Neural crest cell (in vitro differentiated cells): ENCODE measurements at places on chromosomes 3 and 15. TPM values are rescaled to one million over a fixed set of nuclear protein-coding genes. Genes with fewer than 3 reads are reported as not detected.

- no peak overlapping the region for H3K27ac ChIP-seq
- no peaks in the 10 kb centered on the region for H3K36me3 ChIP-seq
- no peaks in the 10 kb centered on the region for H3K4me1 ChIP-seq
- DNase-seq, result no peak
- H3K4me3 ChIP-seq, result no peak overlapping the region
These were observed 74.7 kb downstream of the MAGI1 start for GRCh38 chr3:65963787-65964677.

DNA sequence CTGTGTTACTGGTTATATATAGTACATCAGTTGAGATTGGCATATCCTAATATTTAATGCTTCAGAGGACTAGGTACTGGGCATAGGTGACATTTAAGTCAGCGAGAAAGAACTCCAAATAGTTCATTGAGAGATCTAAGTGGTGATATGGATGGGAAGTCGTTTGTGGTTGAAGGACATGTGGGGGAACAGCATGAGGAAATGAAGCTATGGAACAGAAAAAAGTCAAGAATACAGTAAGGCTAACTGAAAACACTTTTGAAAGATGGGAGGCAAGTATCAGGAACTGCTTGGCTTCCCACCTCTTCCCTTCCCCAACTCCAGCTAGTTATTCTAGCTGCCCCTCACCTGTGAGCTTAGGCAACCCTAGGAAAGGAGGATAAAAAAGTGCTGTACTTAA is 3.7 kb upstream of the MYO5A start:
- no peak overlapping the region for H3K27ac ChIP-seq
- peaks cover 15% of the 10 kb centered on the region for H3K4me1 ChIP-seq
- H3K36me3 ChIP-seq, result no peaks in the 10 kb centered on the region

GRCh38 chr3:171944118-171945016 is 95.0 kb upstream of the FNDC3B start:
- H3K4me3 ChIP-seq, result no peak overlapping the region
- no peak overlapping the region for H3K27ac ChIP-seq
- H3K36me3 ChIP-seq, result peaks cover 9% of the 10 kb centered on the region
- H3K4me1 ChIP-seq, result peaks cover 29% of the 10 kb centered on the region

DNA sequence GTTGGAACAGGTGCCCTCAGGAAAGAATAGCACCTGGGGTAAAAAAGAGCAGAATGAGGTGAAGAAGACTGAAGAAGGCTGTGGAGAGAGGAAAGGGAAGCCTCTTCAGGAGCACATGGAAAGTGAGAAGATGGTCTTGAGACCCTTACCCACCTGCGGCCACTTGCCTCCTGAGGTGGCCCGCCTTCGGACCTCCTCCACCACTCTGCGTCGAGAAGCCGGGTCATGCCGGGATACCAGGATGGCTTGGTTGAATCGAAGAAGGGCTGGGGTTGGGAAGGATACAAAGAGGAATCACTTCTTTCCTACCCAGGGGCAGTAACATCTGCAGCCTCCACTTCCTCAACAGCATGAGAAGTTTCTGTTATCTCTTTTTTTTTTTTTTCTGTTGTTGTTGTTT is 3.0 kb downstream of the LPCAT4 start:
- H3K27me3 ChIP-seq, result no peaks in the 10 kb centered on the region
- no peak overlapping the region for H3K4me3 ChIP-seq
- DNase-seq, result no peak
- H3K27ac ChIP-seq, result no peak overlapping the region
- peaks cover 2% of the 10 kb centered on the region for H3K36me3 ChIP-seq
- H3K4me1 ChIP-seq, result peaks cover 19% of the 10 kb centered on the region

DNA sequence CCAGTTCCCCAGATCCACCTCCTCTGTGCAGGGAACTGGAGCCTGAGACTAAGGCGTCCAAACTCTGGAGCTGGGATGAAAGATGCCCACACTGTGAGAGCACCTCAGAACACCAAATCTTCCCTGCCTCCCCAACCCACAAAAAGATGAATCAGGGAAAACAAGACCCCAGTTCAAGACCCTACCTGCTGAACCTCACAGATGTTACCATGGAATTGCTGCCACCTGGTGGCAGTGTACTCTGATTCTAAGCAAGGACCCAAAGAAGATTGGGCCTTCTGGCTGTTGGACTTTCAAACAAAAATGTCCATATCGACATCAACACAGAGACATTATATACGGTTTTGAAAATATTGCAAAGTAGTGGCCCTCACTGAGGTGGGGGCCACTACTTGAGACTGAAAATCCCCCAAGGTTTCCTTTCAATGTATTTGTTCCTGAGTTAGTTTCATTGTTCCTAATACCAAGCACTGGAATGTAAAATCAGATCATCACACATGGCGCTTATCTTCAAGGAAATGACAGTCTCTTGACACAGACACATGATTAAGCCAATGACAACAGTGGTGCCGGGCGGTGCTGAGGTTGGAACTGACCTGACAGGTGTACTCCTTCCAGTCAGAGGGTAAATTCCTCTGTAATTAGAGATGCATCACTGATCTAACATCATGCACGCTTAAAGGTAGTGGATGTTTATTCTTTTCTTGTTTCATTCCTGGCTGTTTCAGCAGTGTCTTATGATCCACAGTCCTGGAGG is 67.6 kb downstream of the SLC6A11 start:
- peak; percentile 30 for DNase-seq
- H3K36me3 ChIP-seq, result peaks cover 3% of the 10 kb centered on the region
- H3K27me3 ChIP-seq, result peaks cover 43% of the 10 kb centered on the region
- H3K4me3 ChIP-seq, result no peak overlapping the region
- no peak overlapping the region for H3K27ac ChIP-seq

GRCh38 chr15:72785841-72786240 is 2.3 kb upstream of the ADPGK start:
- peaks cover 11% of the 10 kb centered on the region for H3K27me3 ChIP-seq
- no peaks in the 10 kb centered on the region for H3K36me3 ChIP-seq
- H3K4me1 ChIP-seq, result peaks cover 42% of the 10 kb centered on the region
- H3K4me3 ChIP-seq, result peak overlapping the region; percentile 55
- DNase-seq, result no peak

DNA sequence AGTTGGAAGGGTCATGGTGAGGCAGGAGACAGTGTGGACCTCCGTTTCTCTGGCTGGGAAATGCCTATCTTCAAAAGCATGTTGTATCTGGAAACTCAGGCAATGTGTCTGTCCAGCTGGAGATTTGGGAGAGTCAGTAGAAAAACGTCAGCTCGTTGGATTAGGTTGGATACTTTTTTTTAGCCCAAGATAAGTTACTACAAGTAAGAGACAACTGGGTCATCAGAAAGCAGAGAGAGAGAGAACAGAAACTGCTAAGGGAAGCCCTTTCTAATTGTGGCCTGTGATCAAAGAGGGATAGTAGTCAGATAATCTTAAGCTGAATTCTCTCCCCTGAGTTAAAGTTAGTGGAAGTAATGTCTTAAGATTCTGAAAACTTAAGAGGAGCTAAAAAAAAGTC is 78.9 kb upstream of the ZNF280D start:
- H3K27me3 ChIP-seq, result no peaks in the 10 kb centered on the region
- H3K27ac ChIP-seq, result no peak overlapping the region
- H3K4me1 ChIP-seq, result peaks cover 6% of the 10 kb centered on the region
- no peak for DNase-seq
- peaks cover 16% of the 10 kb centered on the region for H3K36me3 ChIP-seq

DNA sequence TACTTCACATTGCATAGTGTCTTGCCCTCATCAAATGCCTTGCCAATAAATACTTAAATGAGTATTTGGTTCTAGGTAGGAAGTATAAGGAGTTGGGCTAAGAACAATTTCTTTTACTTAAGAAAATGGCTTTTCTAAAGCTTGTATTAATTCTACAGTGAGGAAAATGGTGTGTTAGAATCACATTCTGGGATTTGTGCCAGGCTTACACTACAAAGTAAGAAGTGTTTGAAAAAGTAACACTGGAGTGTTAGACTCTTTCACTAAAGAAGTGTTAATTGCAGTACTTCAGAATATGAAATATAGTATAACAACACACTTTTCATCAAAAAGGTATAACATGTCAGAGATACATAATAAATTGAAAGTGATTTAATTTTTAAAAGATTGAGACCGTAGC is 328.7 kb downstream of the C3orf38 start:
- no peak overlapping the region for H3K4me3 ChIP-seq
- no peak for DNase-seq
- H3K27me3 ChIP-seq, result no peaks in the 10 kb centered on the region
- H3K27ac ChIP-seq, result no peak overlapping the region
- no peaks in the 10 kb centered on the region for H3K36me3 ChIP-seq

DNA sequence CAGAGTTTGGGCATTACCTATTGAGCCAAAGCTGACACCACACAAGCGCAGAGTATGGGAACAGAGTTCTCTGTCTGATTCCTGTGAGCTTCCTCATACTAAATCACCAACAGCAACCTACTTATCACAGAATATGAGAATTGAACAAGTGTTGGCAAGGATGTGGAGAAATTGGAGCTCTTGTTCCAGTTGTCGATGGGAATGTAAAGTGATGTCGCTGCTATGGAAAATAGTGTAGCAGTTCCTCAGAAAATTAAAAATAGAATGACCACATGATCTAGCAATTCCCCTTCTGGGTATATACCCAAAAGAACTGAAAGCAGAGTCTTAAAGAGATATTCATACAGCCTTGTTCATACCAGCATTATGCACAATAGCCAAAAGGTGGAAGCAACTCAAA is 33.4 kb downstream of the CD86 start:
- no peak for DNase-seq
- H3K4me1 ChIP-seq, result peaks cover 15% of the 10 kb centered on the region
- H3K27ac ChIP-seq, result no peak overlapping the region
- H3K27me3 ChIP-seq, result peaks cover 2% of the 10 kb centered on the region

GRCh38 chr3:188627652-188628051 is 473.7 kb downstream of the LPP start:
- H3K4me3 ChIP-seq, result no peak overlapping the region
- H3K27ac ChIP-seq, result no peak overlapping the region
- H3K36me3 ChIP-seq, result peaks cover 22% of the 10 kb centered on the region
- no peak for DNase-seq

DNA sequence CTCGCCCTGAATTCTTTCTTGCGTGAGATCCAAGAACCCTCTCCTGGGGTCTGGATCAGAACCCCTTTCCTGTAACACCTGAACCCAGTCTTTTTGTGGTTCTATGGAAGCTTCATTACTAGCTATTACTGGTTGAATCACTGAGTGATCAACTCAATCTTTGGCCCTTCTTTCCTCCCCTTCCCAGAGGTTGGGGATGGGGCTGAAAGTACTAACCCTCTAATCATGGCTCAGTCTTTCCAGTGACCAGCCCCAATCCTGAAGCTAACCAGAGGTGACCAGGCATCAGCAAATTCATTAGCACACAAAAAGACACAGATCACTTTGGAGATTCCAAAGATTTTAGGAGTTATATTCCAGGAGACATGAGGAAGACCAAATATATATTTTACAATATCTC is 39.5 kb downstream of the HERC1 start:
- no peaks in the 10 kb centered on the region for H3K27me3 ChIP-seq
- H3K4me1 ChIP-seq, result no peaks in the 10 kb centered on the region
- no peak for DNase-seq
- H3K4me3 ChIP-seq, result no peak overlapping the region
- H3K36me3 ChIP-seq, result peaks cover 15% of the 10 kb centered on the region

- DNase-seq, result no peak
- H3K4me3 ChIP-seq, result no peak overlapping the region
- no peaks in the 10 kb centered on the region for H3K27me3 ChIP-seq
- no peaks in the 10 kb centered on the region for H3K36me3 ChIP-seq
- H3K4me1 ChIP-seq, result peaks cover 7% of the 10 kb centered on the region
These were observed 362.3 kb downstream of the WDR72 start for GRCh38 chr15:53397041-53397616.

DNA sequence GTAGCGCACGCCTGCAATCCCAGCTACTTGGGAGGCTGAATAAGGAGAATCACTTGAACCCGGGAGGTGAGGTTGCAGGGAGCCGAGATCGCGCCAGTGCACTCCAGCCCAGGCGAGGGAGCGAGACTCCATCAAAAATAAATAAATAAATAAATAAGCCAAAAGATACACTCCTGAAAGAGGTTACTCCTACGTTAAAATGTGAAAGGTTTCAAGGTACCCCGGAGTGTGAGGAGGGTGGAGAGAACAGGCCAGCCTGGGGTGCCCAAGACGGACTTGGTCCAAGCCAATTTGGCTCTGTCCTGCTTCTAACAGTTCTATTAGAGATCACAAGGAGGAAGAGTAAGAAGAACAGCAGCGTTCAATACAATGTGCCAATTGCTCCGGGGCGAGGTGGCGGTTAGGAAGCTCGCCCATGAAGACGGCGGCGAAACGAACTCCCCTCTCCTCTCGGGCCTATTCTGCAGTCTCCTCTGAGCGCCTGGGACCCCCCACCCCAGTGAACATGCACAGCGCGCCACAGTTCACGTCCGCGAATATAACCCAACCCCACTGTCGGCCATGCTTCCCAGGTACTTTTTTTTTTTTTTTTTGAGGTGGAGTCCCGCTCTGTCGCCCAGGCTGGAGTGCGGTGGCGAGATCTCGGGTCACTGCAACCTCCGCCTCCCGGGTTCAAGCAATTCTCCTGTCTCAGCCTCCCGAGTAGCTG is 942 bp downstream of the ELP6 start:
- peak overlapping the region; percentile 100 for H3K4me3 ChIP-seq
- H3K4me1 ChIP-seq, result peaks cover 24% of the 10 kb centered on the region
- DNase-seq, result peak; percentile 12
- H3K27me3 ChIP-seq, result no peaks in the 10 kb centered on the region

GRCh38 chr3:49703443-49703927 is 14.1 kb downstream of the RNF123 start:
- peak overlapping the region; percentile 61 for H3K4me3 ChIP-seq
- H3K27me3 ChIP-seq, result no peaks in the 10 kb centered on the region
- H3K4me1 ChIP-seq, result no peaks in the 10 kb centered on the region
- DNase-seq, result peak; percentile 61
- H3K27ac ChIP-seq, result no peak overlapping the region

DNA sequence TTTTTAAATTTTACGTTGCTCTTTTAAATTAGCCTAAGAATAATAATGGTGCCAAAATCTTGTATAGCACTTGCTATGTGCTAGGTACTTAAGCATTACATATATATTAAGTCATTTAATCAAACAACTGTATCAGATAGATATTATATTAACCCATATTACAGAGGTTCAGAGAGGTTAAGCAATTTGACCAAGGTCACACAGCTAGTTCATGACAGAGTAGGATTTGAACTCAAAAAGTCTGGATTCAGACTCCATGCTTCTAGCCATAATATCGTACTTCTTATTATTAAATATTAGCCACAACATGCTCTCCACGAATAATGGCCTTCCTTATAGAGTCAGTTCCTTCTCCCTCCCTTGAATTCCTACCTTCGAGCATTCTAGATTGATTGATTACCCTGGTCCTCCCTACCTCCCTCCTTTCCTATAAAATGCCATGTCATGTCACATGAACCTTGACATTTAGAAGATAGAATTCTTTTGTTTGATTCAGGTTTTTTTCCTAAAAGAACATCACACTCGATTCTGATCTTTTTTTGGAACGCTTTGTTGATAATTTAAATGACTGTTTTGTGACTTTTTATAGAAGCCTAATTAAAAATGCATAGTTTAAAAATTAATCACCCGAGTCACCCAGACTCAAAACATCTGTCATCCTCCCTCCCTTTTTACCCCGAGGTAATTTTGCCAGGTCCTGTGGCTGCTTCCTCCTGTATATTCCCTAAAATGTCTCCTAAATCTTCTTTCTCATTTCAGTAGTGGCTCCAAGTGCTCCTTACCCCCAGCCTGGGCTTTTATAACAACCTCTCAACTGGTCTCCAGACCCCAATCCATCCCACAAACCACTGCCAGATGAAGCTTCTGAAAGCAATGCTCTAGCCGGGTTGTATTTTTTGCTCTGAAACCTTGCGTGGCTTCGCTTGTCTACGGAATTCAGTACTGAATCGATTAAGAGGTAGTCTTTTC is 8.5 kb upstream of the PSMD6 start:
- H3K4me3 ChIP-seq, result no peak overlapping the region
- H3K4me1 ChIP-seq, result peaks cover 32% of the 10 kb centered on the region
- H3K27ac ChIP-seq, result peak overlapping the region; percentile 39

Gene GSK3B
- 81.5 and 84.2 TPM in 2 replicates for total RNA-seq

Gene C3orf20
- total RNA-seq, result 0.14 TPM in 1 of 2 replicates, not detected in the other

Gene PDZRN3
- total RNA-seq, result 11.3 and 12.2 TPM in 2 replicates

Gene RAB27A
- total RNA-seq, result 5.9 and 6.5 TPM in 2 replicates

Gene SPATA12
- not detected in 2 replicates for total RNA-seq

Gene SNAP23
- 54.8 and 59.2 TPM in 2 replicates for total RNA-seq

Gene LIPH
- not detected in 2 replicates for total RNA-seq

Gene FANCD2OS
- total RNA-seq, result not detected in 2 replicates
